ENCODE measurements at places on chromosomes 13 and 19.

GRCh38 chr19:952680-953444 is 27.0 kb downstream of the ARID3A start:
- no peak for DNase-seq

DNA sequence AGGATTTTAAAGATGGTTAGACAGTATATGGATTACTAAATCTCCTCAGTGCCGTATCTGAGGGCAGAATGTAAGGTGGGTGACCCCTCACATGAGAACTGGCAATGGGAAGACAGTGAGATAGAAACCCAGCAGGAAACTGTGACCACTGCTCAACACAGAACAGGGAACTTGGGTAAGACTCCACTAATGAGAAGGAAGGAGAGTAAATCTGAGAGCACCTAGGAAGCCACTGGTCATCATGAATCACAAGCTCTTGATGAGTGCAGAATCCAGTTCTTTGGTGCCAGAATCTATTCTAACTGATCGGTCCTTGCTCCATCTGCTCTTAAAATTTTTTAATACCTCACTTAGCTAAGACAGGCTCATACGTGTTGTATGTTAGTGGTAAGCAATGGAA is 261.8 kb downstream of the KLF12 start:
- DNase-seq = no peak

GRCh38 chr13:19153782-19154450 is 27.7 kb downstream of the TUBA3C start:
- no peak for DNase-seq

DNA sequence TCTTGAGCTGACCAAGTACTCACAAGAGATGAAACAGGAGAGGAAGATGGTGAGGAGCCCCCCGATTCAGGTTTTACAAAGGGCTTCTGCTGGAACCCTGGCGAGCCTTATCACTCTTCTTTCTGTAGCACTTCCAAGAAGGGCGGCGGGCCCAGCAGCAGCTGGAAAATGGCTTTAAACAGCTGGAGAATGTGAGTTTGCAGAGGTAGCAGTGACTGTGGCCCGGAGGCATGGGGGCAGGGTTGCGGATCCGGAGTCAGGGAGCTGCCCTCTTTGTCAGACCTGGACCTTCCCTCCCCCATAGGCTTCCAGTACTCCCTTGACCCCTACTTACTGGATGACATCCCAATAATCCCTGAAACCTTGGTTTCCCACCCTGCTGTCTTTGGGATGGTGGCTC is 3.6 kb downstream of the TRIP10 start:
- no peak for DNase-seq

- no peak for DNase-seq
Observed at GRCh38 chr13:108828086-108828815, 198.8 kb downstream of the MYO16 start.

GRCh38 chr13:32038343-32038742 is 6.8 kb downstream of the FRY start:
- DNase-seq = no peak

DNA sequence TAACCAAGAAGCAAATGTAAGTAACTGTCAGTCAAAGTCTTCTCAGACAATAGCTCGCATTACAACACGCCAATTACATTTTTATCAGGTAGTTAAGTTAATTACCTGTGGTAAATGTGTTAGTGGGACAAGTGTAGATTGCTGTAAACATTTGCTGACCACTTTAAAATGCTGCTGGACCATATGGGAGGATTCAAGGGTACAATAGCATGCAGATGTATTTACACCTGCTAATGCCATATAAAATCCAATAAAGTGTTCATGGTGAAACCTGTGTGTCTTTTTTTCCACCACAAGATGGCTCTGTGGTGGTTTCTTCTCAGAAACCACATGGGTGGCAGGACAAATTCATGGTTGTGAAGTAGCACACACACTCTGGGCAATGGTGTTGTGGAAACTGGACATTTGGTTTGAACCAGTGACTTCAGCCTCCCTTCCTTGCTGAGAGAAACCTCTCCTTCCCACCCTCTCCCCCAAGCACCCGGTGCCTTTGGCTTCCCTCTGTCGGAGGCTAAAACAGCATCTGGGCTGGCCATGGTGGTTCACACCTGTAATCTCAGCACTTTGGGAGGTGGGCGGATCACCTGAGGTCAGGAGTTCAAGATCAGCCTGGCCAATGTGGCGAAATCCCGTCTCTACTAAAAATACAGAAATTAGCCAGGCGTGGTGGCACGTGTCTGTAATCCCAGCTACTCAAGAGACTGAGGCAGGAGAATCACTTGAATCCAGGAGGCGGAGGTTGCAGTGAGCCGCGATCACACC is 18.1 kb upstream of the GTF3A start:
- DNase-seq = no peak

- DNase-seq = no peak
Observed at GRCh38 chr13:113495494-113496210, 5.1 kb upstream of the DCUN1D2 start.

DNA sequence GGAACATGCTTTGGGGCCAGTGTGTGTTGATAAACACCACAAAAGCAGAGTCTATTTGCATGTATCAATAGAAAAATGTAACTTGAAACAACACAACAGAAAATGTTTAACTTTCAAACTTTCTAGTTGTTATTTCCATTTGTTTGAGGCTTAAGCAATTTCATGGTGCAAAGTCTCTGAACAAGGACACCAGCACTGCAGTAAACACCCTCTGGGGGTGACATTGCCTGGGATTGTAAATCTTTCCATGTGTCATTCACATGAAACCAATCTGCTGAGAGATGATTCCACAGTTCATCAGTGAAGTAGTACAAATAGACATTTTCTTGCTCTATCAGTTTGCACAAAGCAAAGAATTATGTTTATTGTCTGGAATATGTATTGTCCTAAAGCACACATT is 124.5 kb downstream of the ITGBL1 start:
- DNase-seq = no peak

DNA sequence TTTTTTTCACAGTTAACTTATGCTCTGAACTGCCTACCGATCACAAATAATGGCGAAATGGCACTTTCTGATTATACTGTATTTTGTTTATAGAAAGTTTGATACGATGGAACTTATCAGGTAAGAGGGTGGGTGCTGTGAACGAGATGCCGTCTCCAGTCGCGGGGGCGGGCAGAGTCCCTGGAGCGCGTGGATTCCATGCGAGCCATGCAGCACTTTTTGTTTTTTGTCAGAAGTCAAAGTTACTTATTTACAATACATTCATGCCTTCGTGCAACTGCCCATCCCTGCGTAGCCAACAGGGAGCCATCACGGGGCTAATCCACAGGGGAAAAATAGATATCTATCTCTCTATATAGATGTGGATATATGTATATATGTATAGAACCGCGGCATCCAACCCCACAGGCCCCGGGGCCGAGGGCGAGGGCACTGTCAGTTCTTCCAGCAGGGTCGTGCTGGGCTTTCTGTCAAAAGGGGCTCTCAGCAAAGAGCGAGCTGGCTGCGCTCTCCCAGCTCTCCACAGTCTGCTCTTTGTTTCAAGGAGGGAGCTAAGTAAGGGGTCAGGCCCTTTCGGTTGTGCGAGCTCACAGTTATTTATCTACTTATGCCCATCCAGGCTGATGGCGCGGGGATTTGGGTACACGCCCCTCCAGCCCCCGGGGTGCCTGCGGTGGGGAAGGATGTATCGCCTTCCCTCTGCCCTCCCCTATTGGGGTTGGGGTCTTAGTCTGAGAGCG is 3.4 kb downstream of the SLITRK1 start:
- DNase-seq = no peak

DNA sequence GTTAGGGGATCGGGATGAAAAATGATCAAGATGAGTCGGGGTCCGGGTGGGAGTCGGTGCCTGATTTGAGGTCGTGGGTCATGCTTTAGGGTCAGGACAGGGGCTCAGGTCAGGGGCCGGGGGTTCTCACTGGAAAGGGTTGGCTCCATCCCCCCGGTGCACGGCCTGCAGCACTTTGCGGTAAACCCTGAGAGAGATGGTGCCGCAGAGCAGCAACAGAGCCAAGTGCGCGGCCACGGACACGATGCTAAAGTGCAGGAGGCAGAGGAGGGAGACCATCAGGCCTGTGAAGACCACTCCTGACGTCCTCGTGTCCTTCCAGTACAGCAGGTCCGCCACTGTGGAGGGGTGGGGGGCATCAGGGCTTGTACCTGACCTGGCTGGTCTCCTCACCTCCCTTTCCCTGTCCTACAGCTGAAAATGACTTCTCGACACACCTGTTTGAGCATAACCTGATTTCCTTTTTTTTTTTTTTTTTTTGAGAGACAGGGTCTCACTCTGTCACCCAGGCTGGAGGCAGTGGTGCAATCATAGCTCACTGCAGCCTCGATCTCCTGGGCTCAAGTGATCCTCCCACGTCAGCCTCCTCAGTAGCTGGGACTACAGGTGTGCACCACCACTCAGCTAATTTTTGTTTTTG is 7.5 kb downstream of the RTN2 start:
- no peak for DNase-seq

GRCh38 chr19:18223860-18224524 is 2.2 kb downstream of the PDE4C start:
- DNase-seq = no peak

DNA sequence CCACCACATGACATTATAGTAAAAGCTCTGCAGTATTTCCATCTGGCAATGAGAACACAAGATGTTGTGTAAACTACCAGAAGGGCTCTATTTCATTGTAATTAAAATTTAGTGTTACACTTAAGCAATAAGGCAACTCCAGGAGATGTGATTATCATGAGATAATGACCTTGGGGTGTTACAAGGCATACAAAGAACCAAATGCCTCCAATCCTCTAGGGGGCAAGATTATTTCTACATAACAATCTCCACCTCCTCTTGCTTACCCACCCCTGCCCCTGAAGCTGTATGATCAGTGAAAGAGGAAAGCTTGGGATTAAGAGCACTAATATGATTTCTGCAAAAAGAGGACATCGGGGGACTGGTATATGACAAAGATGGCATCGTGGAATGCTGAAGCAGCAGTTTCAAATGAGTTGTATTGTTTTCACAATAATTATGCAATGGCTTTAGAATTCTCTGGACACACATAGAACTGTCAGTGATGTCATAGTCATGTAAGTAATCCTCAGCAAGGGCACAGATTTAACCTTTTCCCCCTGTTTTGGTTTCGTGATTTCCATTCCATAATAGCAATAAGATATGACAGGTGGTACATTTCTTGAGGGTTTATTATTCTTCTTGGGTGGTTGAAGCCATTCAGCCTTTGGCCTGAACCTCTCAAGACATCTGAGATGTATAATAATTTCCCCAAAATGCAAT is 295.3 kb downstream of the MZT1 start:
- DNase-seq = no peak

DNA sequence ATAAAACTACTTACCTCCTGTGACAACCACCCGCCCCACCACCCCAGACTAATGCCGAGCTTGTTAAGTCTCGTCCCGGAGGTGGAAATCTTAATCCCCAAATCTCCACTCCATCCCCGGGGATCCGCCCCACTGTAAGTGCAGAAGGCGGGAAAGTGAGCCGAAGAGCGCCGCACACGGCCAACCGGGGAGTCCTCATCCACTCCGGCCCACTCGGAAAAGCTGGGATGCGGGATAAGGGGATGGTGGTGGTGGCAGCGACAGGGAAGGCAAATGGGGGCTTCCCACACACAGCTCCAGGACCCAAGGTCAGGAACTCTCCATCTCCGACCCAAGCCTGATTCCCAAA is 621 bp downstream of the FBL start:
- no peak for DNase-seq

DNA sequence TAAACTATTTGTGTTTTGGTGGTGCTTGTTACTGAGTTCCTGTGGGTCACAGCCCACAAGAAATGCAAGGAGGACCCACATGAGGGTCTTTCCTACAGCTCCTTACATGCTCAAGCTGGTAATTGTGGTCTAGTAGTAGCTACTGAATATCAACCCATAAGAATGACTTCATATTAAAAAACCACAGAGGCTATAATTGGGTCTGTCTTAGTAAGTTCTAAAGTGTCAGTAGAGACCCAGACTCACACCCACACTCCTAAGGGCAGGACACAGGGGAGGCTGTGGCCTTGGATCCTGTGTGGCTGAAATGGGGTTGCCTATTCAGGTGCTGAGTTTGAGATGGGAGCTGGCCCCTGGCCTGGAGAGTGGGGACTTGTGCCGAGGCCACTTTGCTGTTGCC is 19.6 kb downstream of the TFDP1 start:
- no peak for DNase-seq

DNA sequence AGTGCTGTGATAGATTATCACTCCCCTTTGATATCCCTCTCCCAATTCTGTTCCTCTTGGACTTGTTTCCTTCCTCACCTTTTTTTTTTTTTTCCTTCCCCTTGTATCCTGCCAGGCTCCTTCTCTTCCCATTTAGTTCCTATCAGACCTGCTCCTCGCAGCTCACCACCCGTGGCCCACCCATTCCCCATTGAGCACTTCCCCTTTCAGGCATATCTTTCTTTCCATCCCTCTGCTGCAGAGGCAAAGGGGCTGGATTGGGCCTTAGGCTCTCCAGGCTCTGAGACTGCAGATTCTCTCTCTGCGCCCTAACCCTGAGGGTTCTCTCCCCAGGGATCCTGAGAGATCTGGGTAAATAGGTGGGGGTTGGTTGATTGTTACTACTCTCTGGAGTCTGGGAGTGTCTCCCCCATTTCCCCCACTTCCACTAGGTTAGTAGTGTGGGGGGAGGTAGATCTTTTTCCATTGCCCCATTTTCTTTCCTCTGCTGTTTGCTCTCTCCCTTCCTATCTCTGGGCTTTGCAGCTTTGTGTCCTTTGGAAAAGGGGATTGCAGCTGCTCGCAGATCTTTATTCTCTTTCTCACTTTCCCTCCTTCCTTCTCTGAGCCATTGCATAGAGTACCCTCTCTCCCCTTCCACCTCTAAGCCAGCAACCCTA is 2.3 kb downstream of the ARHGAP35 start:
- no peak for DNase-seq

GRCh38 chr13:44573790-44574465 is 2.2 kb downstream of the TSC22D1 start:
- DNase-seq = no peak

DNA sequence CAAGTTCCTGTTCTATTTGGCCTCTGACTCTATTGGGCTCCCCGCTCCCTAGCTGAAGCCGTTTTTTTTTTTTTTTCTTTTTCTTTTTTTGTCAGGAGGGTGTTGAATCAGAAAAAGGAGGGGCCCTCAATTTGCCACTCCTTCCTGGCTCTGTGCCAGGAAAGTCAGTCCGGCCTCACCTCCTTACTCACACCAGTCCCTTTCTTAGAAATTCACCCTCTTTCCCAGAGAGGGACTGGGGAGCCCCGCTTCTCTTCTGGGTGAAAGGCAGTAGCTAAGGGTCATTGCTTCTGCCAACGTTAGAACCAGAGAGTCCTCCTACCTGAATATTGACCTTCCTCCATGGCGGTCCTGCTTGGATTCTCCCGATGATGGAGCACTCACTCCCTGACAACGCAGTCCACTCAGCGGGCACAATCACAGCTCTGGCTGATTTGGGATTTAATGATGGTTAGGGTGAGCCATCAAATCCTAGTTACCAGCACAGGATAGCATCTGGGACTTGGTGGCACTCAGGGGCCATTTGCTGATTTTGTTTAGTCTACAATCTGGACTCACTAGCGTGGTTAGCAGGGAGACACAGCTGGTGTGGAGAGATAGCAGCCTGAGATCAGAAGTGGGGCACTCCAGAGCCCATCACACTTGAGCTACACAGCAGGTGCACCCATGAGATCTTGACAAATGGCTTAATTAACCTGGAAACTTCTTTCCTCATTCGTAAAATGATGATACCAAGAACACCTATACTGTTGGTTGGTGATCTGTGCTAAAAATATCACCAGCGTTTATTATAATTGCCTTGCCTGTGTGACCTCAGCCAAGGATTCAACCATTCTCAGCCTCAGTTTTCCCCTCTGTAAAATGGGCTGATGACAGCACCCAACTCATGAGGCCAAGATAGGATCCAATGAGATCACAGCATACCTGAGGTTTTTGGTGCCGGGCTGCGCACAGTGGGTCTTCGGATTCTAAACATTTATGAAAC is 2.2 kb downstream of the FCER2 start:
- DNase-seq = no peak

Data from stimulated activated CD8-positive, alpha-beta memory T cell treated with anti-CD3 and anti-CD28 coated beads, Interleukin-4, amount 100 ng/mL, for 1 hour (primary cell).